Cortex of kidney (tissue), 1 donor: ENCODE measurements at places on chromosomes 3 and 15.

- no peak for DNase-seq
Observed at GRCh38 chr3:177338697-177339219, 141.5 kb upstream of the TBL1XR1 start.

DNA sequence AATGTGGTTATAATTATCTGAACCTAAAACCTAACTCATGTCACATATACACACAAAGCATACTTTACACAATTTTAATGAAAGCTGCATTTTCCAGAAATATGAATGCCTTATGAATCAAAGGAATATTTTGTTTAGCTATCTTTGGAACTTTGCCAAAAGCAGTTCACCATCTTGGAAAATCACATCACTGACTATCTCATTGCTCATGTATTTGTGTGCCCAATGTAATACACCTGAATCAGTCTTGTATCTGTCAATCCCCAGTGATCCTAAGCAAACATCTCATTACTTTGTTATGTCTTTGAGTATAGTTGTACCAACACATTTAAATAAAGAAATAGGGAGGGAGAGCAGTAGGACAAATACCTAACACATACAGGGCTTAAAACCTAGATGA is 15.6 kb upstream of the CD47 start:
- DNase-seq, result no peak

GRCh38 chr3:14231145-14231990 is 52.8 kb downstream of the LSM3 start:
- DNase-seq, result no peak

DNA sequence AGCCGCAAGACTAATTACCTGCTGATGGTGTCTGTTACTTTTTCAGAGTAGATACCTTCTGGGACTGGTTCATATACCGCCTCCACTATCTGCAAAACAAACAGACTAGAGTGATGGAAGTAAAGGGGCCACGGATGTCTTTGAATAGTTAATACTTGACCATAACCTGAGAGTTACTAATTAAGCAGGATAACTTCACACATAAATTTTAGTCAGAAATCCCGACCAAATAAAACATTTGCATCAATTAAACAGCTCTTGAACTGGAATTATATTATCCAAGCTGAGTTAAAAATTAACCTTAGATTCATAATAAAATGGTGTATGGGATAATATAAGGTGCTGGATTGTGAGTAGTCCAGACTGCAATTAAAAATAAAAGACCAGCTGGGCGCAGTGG is 167.7 kb downstream of the NEK10 start:
- no peak for DNase-seq

DNA sequence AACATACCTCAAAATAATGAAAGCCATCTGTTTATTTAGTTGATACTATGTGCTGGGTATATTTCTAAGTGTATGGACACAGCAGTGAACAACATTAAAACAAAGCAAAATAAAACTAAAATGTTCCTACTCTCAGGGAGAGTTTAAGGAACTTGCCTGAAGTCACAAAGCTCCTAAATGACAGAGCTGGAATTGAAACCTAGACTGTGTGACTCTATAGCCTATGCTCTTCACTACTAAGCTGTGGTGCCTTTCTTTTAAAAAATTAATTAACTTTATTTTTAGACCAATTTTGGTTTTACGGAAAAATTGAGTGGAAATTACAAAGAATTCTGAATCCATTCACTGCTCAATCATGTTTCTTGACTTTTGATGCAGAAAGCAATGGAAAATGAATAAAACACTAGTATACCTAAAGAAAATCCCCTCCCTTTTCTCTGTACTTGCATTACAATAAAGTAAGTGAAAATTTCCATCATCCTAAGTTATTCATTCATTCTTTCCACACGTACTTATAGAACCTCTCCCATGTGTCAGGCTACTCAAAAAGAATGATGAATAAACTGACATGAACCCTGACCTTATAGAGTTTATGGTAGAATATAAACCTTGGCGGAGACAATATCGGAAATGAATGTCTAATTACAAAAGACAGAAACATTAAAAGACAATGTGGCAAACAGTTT is 189.8 kb upstream of the RBMS3 start:
- DNase-seq, result no peak

DNA sequence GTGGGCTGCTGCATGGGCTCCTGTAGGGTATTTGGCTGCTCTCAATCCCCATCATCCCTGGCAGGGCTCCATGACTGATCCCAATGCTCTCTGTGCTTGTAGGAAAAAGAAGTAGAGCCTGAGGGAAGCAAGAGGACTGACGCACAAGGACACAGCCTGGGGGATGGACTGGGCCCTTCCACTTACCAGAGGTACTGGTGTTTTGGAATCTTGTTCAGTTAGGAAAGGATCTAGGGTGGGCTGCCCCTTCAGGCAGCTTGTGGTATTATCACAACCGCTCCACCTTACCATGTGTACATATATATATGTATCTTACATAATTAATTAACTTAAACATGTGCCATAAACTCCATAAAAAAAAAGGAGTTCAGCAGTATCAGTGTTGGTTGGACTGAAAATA is 1.3 kb downstream of the SLC28A2 start:
- DNase-seq, result no peak

DNA sequence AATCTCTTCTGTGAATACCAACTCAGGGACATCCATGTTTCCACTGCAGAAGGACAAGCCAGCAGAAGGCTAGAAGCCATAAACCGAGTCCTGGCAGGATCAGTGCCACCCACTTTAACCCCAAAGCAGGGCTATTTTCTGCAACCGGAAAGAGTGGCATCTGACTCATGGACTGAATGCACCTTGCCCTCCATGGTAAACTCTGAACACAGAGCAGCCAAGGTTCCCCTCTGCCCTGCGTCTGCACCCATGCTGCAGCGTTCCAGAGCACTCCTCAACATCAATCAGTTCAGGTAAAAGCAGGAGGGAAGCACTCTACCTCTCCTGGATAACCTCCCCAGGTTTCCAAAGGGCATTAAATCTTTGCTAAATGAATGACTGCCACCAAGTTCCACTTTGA is 801 bp upstream of the NGRN start:
- DNase-seq, result no peak

- DNase-seq, result no peak
Observed at GRCh38 chr3:42831321-42831713, 22.1 kb downstream of the ACKR2 start.

DNA sequence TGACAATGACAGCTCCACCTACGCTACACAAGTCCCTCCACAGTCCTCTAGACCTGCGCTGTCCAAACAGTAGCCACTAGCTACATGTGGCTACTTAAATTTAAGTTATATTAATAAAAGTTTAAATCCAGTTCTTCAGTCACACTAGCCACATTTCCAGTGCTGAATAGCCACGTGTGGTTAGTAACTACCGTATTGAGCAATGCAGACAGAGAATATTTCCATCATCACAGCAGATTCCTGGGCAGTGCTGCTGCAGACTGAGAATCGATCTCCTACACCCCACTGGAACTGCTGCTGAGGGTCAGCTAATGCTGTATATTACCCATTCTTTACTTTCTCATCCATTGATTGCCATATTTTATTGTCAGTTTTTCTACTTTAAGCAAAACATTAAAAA is 40.9 kb downstream of the HDC start:
- no peak for DNase-seq

- DNase-seq, result no peak
Observed at GRCh38 chr3:189144645-189145044, 27.1 kb upstream of the TPRG1 start.

GRCh38 chr3:177451864-177452830 is 254.9 kb upstream of the TBL1XR1 start:
- DNase-seq, result no peak

DNA sequence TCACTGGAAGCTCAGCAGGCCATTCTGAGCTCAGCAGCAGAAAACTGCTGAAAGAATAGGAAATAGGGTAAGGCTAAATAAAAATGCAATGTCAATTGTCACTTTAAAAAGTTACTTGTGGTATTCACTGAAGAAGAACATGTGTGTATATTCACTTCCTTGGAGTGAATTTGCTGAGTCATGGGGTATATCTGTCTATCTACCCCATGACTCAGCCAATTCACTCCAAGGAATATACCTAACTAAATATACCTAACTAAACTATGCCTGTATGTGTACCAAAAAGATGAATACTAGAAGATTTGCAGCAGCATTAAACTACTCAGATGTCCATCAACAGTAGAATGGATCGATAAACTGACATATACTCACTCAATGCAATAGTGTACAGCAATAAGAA is 69.5 kb upstream of the KCNAB1 start:
- DNase-seq, result no peak

GRCh38 chr15:101433396-101433795 is 56.1 kb downstream of the PCSK6 start:
- no peak for DNase-seq

DNA sequence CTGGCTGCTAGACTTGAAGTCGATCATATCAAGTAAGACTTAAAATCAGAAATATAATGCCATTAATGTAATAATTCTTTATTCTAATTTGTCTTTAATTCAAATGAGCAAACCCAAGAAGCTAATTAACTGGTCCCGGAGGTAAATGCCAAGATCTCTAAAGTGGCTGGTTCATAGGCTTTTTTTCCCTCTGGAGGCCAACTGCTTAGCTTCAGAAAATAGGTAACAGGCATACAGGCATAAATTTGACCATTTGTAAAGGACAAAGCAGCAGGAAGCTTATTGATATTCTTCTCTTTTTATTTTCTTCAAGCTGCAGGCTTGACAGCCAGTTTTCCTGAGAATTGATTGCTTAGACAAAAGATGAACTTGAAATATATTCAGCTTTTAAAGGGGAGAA is 158.6 kb upstream of the RAP2B start:
- DNase-seq, result no peak

- DNase-seq, result no peak
Observed at GRCh38 chr3:190762801-190763200, 99.7 kb downstream of the GMNC start.

DNA sequence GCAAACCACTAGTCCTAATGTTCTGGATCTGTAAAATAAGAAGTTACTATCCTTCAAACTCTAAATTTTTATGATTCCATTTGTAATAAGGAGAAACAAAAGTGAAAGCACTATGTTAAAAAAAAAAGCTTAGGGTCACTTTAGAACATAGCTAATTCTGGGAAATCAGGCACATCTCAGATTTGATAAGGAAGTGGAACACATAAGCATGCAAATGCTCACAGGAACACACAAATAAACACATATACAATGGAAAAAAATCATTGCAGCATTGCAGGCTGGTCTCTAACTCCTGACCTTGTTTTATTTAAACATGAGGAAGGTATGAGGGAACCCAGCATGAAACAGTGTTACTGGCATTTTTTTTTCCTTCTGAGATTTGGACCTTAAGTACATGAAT is 63.2 kb upstream of the TNFSF10 start:
- no peak for DNase-seq

DNA sequence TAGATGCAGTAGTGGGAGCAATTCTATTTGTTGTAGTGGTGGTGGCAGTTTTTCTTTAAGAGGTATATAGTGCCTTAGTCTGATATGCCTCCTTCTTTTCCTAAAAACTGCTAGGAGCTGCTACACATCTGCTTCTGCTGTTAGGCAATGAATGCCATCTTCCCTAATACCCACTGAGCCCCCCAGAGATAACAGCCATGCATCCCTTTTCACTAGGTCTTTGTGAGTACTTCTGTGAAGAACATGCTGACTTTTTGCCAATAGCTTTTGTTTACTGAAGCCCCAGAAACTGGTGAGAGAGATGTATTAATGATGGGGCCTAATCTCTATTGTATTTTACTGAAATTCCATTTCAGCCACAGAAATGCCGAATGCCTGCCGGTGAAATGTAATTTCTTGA is 92.6 kb upstream of the CHL1 start:
- no peak for DNase-seq
